Bronchial epithelial cell (primary cell): ENCODE measurements at places on chromosomes 12 and 14. TPM values are rescaled to one million over a fixed set of nuclear protein-coding genes. Genes with fewer than 3 reads are reported as not detected.

Gene TAPBPL
- 1.8 and 3.1 TPM in 2 replicates for total RNA-seq

- DNase-seq: peak; percentile 59
These were observed 13.9 kb upstream of the VRK1 start for GRCh38 chr14:96783043-96783914.

Gene NANOG
- not detected in 2 replicates for total RNA-seq

DNA sequence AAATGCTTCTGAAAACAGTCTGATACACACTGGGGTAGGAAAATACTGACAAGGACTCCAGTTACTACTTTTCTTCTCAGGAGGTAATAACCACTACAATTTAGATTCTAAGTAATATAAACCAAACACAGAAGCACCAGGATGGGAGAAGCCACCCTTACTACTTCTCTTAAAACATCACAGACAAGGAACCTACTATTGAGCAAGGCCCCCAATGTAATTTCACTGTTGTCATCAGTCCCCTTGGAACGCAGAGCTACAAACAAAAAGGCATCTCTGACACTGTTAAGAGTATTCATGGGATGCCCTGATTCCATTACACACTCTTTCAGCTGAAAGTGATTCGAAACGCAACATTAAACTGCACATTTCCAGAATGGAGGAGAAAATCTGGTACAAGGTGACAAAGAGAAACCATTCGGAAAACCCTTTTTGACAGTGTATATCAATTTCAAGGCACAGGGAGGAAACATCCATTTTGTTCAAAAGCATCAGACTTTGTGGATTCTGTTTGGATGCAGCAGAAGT is 185.9 kb downstream of the PPM1H start:
- no peak for DNase-seq

Gene TAS2R30
- total RNA-seq: 3.1 and 4.5 TPM in 2 replicates

Gene EPYC
- not detected in 2 replicates for total RNA-seq

Gene SRRM4
- not detected in 2 replicates for total RNA-seq

GRCh38 chr12:119694111-119694510 is 26.2 kb downstream of the PRKAB1 start:
- no peak for DNase-seq

- no peak for DNase-seq
These were observed 85.0 kb downstream of the LLPH start for GRCh38 chr12:66045506-66045905.

DNA sequence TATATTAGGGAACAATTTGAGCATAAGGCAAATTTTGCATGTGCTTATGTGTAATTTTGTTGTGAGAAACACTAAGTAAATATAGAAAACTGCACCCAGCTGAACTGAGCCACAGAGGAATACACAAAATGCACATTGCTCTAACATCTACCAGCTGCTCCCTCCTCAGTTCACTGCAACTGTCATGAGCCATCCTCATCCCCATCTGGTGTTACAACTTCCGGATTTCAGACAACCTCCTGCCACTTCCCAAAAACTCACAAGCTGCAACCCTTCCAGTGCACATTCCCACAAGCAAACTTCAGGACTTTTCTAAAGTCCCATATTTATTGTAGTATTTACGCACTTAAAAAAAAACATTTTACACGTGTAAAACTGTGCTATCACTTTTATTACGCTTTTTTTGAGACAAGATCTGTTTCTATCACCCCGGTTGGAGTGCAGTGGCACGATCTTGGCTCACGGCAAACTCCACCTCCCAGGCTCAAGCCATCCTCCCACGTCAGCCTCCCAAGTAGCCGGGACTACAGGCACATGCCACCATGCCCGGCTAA is 169.1 kb upstream of the TBX3 start:
- no peak for DNase-seq

GRCh38 chr12:271161-271560 is 8.5 kb upstream of the SLC6A13 start:
- no peak for DNase-seq

- DNase-seq: no peak
These were observed at the start of gene ITGB7 for GRCh38 chr12:53207042-53207441. TSS of gene ITGB7 (minus strand) at chr12:53207251. CDS start at chr12:53200443, 6,808 bp downstream.

GRCh38 chr14:89540830-89541470 is 123.9 kb upstream of the FOXN3 start:
- peak; percentile 82 for DNase-seq

Gene DDX24
- total RNA-seq: 62.2 and 65.8 TPM in 2 replicates

DNA sequence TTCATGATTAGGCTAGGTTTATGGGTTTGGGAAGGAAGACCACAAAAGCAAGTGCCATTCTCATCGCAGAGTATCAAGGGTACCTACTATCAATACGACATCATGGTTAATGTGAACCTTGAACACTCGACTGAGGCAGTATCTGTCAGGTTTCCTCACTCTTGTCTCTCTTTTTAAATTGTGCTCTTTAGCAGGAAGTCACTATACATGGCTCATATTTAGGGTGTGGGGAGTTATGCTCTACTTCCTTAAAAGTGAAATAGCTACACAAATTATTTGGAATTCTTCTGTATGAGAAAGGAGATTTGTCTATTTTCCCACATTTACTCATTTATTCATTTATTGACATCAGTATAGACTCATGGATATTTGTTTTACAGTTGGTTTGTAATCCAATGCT is 5.9 kb upstream of the CLEC4E start:
- DNase-seq: no peak

Gene SMAGP
- total RNA-seq: 7.4 and 23.8 TPM in 2 replicates

DNA sequence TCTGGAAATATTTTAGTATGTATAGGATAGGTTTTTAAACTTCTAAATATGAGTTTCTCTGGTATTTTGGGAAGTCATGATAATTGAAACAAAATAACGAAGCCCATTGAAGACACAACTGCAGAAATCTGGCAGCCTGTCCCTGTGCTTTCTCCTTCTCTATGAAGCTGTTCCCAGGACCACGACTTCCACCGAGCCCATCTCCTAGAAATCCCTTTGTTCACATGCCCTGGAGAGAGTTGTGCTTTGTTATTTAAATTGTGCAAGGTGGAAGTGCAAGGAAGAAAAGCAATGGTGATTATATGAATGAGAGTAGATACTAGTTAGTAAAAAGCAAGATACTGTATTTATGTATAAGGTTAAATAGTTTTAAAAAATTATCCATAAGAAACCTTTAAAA is 32.2 kb downstream of the STK38L start:
- no peak for DNase-seq

Gene CLEC14A
- not detected in 2 replicates for total RNA-seq

Gene GNPNAT1
- 39.8 and 57.1 TPM in 2 replicates for total RNA-seq

Gene SLC17A8
- total RNA-seq: not detected in 2 replicates

Gene LRFN5
- total RNA-seq: under 0.01 and 0.13 TPM in 2 replicates

Gene COQ10A
- total RNA-seq: 2.7 and 5.3 TPM in 2 replicates

Gene GLIPR1L1
- not detected in 2 replicates for total RNA-seq

GRCh38 chr14:60275932-60276331 is 26.9 kb downstream of the PPM1A start:
- DNase-seq: no peak

Gene TSPAN19
- under 0.01 TPM in 1 of 2 replicates, not detected in the other for total RNA-seq

GRCh38 chr12:31002999-31003398 is 70.7 kb upstream of the DDX11 start:
- no peak for DNase-seq

Gene RIC8B
- total RNA-seq: 4.5 and 5.5 TPM in 2 replicates

- peak; percentile 5 for DNase-seq
These were observed 602 bp downstream of the CHFR start for GRCh38 chr12:132886529-132887477.

- DNase-seq: no peak
These were observed 7.5 kb upstream of the PTPRR start for GRCh38 chr12:70928071-70928470.

DNA sequence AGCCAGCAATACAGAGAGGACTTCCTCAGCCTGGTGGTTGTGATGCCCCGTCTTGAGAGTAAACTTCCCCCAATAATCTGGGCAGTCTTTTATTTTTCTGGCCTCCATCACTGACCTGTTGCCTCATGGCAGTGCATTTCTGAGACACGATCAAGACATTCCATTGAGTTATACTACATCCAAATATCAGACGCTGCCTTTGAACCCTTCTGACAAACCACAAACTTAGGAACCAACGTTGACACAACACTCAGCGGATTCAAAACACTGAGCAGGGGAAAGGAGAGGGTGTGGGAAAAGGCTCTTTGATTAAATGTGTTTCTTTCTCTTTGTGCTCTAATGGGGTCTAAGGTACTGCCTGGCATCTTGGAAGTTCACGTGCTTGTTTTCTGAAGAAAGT is 100.7 kb upstream of the TBX5 start:
- no peak for DNase-seq

GRCh38 chr14:61699027-61699426 is 3.7 kb downstream of the HIF1A start:
- DNase-seq: no peak

Gene IL23A
- total RNA-seq: 0.13 TPM in 1 of 2 replicates, not detected in the other

- DNase-seq: no peak
These were observed 39.9 kb downstream of the RIN3 start for GRCh38 chr14:92553438-92553837.

DNA sequence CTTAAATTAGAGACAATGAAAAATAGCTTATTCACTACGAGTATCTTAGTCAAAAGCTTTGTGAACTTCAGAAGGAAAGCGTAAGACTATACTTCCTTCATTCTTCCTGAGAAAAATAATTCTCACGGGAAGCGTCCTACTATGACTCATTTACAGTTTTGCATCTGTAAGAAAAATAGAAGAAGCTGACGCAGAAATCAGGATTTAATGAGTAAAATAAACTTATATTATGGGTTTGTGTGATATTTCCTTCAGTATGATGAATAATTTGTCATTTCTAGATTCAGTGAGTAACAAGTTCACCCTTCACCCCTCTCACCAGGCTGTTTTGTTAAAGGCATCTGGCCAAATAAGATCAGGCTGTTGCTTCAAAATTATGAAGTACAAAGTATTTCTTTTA is 17.8 kb upstream of the PDE3A start:
- no peak for DNase-seq

Gene SETD3
- 54.9 and 66.6 TPM in 2 replicates for total RNA-seq

DNA sequence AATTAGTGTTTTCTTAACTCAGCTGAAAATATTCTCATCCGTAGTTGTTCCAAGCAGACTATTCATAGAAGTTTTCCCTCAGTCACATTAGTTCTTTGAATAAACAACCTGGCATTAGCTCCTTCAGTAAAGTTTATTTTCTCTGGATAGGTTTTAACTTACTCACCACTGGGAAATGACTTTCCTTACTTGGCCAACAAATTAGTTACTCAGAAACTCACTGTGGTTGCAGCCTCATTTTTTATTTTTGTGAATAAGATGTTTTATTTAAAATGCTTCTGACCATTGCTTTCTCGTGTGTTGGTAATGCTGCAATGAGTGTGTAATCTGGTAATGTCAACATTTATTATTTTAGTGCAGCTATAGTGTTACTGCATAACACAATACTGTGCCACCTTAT is 74.9 kb downstream of the NOVA1 start:
- DNase-seq: no peak

DNA sequence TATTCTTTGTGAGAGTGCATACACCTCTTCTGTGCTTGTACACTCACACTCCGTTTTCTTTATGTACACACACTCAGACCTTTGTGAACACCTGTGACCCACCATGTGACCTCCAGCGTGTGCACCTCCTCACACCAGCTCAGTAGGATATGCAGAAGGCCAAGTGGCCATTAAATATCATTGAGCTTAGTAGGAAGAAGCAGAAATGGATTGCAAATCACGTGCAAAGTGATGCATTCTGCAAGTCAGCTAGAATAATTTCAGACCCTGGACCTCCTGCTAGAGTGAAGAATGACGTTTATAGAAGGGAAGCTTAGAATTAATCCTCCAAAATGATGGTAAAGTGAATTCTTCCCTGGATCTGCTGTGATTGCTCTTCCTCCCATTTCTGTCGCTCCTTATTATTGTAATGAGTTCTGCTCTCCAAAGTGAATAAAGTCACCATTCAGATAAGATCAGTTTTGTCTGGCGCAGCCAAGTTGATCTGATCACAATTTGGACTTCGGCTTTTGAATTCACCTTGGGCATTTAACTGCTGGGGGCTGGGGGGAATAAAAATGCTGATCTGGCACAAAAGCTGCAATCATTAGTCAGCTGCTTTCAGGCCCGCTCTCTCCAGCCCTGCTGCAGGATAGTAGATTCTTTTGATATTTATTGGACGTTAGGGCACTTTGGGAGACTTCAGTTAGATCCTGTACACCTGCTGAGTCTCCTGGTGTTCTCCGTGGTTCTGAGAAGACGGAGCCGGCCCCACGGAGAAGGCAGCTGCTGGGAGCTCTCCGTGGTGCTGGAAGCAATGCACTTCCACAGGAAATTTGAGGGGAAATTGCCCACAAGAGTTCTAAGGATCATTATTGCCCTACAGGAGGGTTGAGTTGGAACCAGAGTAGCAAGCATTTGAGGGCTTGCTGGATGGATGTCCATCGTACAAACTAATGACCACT is 12.4 kb upstream of the NRXN3 start:
- peak; percentile 31 for DNase-seq

DNA sequence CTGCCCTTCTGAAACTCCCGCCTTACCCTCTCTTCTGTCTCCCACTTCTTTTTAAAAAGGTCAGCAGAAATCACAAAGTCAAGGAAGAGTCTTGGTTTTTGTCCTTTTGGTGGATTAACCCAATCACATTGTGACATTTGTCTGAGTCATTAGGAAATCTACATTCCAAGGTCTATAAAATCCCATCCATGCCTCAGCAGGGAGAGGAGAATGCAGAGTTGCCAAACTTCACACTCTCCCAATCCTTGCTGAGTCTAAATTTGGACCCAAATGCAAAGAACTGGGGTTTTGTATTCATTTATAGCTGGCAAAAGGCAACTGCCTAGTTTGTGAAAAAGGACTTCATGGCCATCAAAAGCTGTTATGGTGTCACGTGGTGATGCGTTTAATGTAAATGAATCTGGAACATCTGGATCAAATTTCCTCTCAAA is 67.9 kb downstream of the TMEM30B start:
- peak; percentile 26 for DNase-seq

Gene GUCY2C
- not detected in 2 replicates for total RNA-seq

Gene CAPS2
- total RNA-seq: 1.1 and 7.0 TPM in 2 replicates

GRCh38 chr12:53992377-53992889 is 7.5 kb downstream of the HOXC10 start:
- no peak for DNase-seq

Gene CLEC4D
- not detected in 2 replicates for total RNA-seq

- DNase-seq: no peak
These were observed 53.1 kb downstream of the FOXN4 start for GRCh38 chr12:109256011-109256410.

Gene KERA
- not detected in 2 replicates for total RNA-seq

- no peak for DNase-seq
These were observed 508 bp upstream of the KCNH5 start for GRCh38 chr14:63045612-63046320.

Gene ACSS3
- 0.26 and 1.1 TPM in 2 replicates for total RNA-seq
